ENCODE measurements at places on chromosomes 7 and 10. TPM values are rescaled to one million over a fixed set of nuclear protein-coding genes. Genes with fewer than 3 reads are reported as not detected.

Gene RNF32
- 0.21 TPM for total RNA-seq

DNA sequence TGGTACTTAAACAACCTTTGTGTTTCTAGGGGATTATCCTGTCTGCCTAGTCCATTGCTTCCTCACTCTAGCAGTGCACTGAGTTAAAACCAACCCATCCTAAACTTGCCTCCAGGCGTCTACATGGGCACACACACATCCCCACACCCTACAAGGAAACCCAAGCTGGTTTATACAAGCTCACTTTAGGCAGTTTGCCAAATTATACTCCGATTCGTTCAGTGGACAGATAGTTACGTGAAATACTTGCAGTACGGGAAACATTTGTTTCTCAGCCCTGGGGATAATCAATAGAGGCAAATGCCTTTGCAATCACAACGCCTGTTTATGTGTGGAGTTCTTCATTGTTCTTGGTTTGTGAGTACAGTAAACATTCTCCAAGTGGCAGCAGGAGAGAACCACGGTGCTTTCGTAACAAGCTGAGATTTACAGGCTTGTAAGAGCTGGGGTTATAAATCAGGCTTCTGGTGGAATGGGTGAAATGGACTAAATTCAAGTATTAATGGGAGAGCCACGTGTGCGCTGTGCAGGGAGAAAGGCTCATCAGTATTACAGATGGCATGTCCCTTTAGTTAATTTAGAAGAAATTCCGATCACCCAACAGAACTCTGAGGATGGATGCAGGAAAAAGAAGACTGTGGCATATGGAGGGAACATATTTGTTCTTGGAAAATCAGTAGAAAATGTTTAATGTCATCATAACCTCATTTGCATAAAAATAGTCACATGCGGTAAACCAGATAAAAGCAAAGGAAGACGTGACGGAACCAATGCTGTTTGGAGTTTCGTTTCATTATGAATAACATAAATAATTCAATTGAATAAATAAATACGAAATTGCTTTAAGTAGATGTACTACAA lies 217.1 kb downstream of the GALNT17 start:
- no peak for DNase-seq

DNA sequence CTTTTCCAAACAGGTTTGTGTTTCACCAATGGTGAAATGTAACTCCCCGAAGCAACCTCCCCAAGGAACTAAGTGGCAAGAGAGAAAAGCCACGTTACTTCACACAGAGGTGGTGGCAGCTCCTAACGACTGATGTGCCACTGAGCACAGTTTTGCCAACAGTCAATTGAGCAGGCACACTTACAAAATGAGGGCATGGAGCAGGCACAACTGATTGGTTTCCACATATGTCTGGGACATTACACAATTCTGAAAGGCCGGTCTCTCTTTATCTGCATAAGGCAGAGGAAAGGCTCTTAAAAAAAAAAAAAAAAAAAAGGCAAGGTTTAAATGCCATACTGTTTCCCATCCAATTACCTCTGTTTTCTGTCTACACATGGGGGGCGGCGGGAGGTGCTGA lies 86.7 kb downstream of the GFRA1 start:
- no peak for DNase-seq

GRCh38 chr10:133156674-133157579 lies 3.1 kb upstream of the KNDC1 start:
- DNase-seq: no peak
